Heart right ventricle (tissue), 16 donors: ENCODE measurements at places on chromosomes 4 and X. TPM values are rescaled to one million over a fixed set of nuclear protein-coding genes. Genes with fewer than 3 reads are reported as not detected.

DNA sequence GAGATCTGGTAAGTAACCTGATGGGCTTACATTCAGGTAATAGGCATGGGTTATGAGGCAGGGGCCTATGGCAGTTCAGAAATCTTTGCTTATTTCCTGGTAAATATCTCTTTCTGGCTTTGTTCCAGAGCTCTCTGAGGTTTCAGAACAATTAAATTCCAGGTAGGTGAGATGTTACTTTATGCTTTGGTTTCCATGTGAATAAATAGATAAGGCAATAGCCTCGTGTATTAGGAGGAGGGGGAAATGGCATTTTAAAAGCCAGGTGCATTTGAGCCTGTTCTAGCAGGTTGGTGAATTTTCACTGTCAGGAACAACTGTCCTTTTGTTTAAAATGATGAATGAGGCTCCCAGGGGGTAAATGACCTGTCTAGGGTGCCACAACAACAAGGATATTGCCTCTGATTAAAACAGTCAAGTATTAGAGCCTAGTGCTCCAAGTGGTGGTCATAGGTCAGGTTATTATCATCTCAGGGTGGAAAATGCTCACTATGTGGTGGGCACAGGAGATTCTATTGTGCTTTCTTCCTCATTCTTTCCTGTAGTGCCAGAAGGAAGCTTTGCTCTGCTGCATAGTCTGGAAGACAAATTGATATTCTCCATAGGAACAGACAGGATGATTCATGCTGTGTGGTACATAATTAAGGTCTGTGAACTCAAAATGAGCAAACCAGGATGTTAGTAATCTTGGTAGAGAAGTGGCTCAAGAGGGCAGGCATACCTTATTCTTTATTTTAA lies 296.2 kb downstream of the INPP4B start:
- no peak for DNase-seq

DNA sequence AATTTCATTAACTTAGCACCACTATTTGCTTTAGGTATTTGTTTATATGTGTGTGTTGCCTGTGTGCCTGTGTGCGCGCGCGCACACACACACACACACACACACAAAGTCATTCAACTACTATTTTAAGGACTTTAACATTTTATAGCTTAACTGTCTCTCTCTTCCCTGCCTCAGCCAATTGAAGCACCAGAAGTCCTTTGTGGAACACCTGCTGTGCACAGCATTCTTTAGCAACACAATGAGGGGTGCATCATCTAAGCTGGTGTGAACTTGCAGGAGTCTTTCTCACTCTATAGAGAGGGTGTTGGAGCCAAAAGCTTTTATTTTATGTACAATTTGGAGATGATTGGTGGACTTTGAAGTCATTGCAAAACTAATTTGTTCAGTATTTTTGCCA lies 31.3 kb downstream of the SLIT2 start:
- DNase-seq = no peak

GRCh38 chrX:20361890-20362262 lies 95.2 kb upstream of the RPS6KA3 start:
- no peak for DNase-seq

Gene FAM241A
- 6.4 TPM for total RNA-seq

Gene VEGFD
- total RNA-seq = 4.2 TPM

Gene PPEF2
- total RNA-seq = not detected

Gene CCKAR
- not detected for total RNA-seq
